Inflammatory macrophage treated with lipopolysaccharide for 4 hours (primary cell): ENCODE measurements at places on chromosomes 2 and 18.

GRCh38 chr2:8872821-8873432 is 35.5 kb upstream of the KIDINS220 start:
- peak; percentile 62 for DNase-seq

DNA sequence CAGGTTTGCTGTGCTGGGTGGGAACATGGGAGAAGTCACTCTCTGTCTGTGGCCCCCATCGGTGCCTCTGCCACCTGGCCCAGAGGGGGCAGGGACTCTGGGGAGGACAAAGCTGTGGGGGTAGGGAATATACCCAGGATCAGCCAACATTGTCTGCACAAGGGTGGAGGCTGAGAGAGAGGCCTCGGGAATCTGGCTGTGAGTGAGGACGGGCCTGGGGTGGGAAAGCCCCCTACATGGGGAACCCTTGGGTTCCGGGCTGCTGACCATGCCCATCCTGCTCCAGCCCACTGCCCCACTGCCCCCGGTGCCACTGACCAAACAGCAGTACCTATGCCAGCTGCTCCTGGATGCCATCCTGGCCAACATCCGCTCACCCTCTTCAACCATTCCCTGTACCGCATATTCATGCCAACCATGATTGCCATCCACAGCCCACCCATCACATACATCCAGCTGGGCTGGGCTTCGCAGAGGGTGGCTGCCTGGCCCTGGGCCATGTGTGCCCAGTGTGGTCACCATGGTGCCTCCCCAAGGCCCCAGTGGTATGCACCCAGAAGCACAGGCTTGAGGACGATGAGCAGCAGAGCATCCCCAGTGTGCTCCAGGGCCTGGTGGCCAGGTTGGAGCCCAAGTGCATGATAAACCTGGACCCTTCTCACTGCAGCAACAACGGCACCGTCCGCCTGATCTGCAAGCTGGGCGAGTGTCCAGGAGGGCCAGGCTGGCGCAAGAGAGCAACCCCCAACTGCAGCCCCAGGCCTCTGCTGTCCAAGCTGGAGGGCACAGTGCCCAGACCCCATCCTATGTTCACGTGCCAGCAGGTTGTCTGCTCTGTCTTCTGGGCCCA is 6.9 kb upstream of the POTEF start:
- no peak for DNase-seq

DNA sequence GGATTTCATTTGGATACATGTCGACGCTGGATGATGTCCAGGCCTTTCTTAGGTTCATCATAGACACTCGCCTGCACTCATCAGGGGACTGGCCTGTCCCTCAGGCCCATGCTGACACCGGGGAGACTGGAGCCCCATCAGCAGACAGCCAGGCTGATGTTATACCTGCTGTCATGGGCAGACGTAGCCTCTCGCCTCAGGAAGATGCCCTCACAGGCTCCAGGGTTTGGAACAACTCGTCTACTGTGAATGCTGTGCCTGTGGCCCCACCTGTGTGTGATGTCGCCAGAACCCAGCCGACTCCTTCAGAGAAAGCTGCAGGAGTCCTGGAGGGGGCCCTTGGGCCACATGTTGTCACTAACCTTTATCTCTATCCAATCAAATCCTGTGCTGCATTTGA is 28.3 kb downstream of the MOCOS start:
- no peak for DNase-seq

- DNase-seq = no peak
Measured at GRCh38 chr2:236830926-236831325, 254.8 kb upstream of the COPS8 start.

DNA sequence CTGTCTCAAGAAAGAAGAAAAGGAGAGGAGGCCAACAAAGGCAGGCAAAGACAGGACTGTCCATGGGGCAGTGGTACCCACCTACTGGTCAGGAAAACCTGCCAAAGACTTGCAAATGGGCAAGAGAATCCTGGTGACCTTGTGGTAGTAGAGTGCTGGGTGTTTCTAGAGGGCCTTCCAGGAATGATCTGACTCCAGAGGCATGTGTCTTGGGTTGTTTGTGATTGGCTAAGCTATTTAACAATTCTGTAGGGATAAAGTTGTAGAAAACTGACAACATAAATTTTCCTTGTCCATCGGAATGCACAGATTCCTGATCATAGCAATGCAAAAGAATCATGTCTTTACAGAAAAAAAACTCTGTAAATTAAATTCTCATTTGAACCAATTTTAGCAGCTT is 68.5 kb upstream of the ZNF532 start:
- no peak for DNase-seq

GRCh38 chr18:59446012-59446411 is 86.9 kb upstream of the LMAN1 start:
- DNase-seq = no peak

DNA sequence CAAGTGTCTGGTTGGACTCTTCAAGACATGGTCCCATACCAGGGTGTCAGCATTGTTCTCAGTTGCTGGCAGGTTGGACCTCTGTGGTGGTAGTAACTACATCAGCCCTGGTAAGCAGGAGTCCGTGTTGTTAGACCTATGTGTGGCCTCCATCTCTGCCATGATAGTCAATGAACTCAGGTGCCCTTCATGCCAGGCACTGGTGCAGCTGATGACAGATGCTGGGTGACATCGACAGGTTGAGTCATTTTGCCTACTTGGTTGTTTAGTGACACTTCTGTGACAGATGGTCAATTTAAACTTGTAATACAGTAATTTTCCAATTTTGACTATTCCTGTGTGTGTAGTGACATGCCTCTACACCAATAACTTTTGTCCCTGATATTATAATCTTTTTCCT is 189.7 kb downstream of the SP3 start:
- no peak for DNase-seq

- peak; percentile 20 for DNase-seq
Measured at GRCh38 chr2:236607471-236608187, 38.0 kb downstream of the ACKR3 start.

GRCh38 chr2:55838653-55839052 is 84.9 kb downstream of the EFEMP1 start:
- DNase-seq = no peak

- peak; percentile 11 for DNase-seq
Measured at GRCh38 chr18:79245517-79246001, 150.2 kb upstream of the NFATC1 start.

- no peak for DNase-seq
Measured at GRCh38 chr2:238891457-238892203, 43.7 kb downstream of the TWIST2 start.

- no peak for DNase-seq
Measured at GRCh38 chr2:11839916-11840315, 93.5 kb downstream of the LPIN1 start.

DNA sequence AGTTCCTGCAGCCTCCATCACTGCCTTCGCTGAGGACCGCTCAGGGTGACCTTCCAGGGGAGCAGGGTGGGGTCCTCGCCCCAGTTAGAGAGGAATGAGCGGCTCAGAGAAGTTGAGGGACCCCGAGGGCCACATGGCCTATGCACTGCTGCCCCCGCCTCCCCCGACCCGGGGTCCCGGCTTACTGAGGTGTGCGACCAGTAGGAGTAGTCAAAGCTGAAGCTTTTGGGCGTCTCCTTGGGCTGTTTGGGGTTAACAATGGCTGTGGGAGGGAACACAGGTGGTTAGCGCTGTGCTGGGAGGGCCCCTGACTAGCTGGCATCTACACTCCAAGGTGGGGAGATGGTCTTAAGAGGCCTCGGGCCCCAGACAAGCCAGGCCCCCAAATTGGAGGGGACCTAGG is 31.0 kb downstream of the KIF1A start:
- DNase-seq = no peak

GRCh38 chr2:202425036-202425435 is 48.9 kb downstream of the BMPR2 start:
- DNase-seq = no peak

GRCh38 chr2:171310889-171311288 is 122.9 kb downstream of the METTL8 start:
- no peak for DNase-seq

GRCh38 chr2:120780402-120780801 is 44.7 kb downstream of the GLI2 start:
- no peak for DNase-seq

GRCh38 chr2:75710220-75710576 is 517 bp downstream of the GCFC2 start:
- DNase-seq = no peak

GRCh38 chr2:51888120-51888519 is 856.2 kb upstream of the NRXN1 start:
- DNase-seq = no peak

DNA sequence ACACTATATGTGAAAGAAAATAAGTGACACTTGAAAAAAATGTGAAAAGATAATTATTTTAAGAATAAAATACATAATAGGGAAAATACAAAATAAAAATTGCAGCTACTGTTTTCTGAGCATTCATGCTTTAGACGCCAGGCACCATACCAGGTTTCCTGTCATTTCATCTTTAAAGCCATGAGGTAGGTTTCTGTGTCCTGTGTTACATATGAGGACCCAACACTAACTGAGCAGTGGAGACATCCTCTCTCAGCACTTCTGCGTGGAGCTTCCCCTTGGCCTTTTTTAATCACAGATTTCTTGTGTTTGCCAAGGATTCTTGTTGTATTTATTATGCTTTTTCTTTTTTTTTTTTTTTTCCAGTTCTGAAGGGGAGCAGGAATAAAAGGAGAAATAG is 117.3 kb downstream of the FAM117B start:
- no peak for DNase-seq

DNA sequence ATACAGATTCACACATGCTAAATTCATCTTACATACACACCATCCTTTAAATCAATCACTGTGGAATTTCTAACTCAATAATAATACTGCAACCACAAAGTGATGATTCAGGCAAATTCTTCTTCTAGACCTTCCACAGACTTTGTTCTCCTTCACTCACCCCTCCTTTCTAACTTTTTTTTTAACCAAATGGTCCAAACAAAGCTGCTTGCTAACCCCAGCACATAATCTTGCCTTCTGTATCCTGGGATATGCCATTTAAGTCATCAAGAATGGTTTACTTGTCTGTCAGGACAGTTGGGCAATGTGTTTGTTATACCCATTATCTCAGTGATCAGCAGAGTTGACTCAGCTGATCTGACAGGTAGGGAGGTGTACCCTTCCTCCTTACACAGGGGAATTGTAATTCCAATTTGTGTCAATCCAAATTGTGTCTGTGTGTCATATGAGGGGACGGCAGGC is 10.0 kb downstream of the SLC40A1 start:
- DNase-seq = no peak

DNA sequence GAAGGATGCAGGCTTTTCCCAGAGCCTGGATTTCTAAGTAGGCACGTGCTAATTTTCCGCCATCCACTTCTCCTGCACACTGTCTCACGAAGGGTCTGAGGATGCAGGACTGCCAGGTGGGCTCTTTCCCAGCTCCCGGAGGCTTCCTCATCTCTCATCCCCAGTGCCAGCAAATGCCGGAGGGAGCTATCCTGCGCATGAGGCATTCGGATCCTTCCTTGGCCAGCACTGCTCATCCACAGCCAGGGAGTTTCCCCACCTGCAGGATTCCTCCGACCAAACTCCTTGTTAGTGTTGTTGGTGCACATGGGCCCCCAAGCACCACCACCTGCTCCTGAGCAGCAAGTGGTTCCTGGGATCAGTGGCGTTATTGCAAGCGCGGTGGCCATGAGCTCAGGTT is 5.0 kb downstream of the CNDP1 start:
- DNase-seq = no peak

- DNase-seq = no peak
Measured at GRCh38 chr2:176479961-176480360, 210.7 kb downstream of the MTX2 start.

- no peak for DNase-seq
Measured at GRCh38 chr2:144509001-144509878, 10.7 kb downstream of the ZEB2 start.

- peak; percentile 37 for DNase-seq
Measured at GRCh38 chr2:110820128-110820527, 87.8 kb downstream of the ACOXL start.
